Prostate gland (tissue), 2 donors: ENCODE measurements at places on chromosomes 7 and 10. TPM values are rescaled to one million over a fixed set of nuclear protein-coding genes. Genes with fewer than 3 reads are reported as not detected.

DNA sequence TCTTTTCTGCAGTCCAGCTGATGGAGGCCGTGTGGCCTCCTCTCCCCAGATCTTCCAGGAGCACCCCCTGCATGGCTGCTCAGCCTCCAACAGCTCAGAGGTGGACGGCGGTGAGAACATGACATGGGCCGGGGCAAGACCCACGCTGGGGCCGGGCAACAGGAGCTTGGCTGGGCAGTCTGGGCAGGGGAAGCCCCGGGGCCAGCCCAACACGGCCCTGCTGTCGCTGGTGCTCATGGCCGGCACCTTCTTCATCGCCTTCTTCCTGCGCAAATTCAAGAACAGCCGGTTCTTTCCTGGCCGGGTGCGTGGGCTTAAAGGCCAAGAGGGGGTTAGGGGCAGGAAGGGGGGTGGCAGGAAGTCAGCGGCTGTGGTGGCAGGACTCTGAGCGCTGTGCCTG is 6.6 kb downstream of the FASTK start:
- no peak for DNase-seq

- DNase-seq = no peak
These were observed 175.9 kb downstream of the PDE1C start for GRCh38 chr7:31894308-31894707.

DNA sequence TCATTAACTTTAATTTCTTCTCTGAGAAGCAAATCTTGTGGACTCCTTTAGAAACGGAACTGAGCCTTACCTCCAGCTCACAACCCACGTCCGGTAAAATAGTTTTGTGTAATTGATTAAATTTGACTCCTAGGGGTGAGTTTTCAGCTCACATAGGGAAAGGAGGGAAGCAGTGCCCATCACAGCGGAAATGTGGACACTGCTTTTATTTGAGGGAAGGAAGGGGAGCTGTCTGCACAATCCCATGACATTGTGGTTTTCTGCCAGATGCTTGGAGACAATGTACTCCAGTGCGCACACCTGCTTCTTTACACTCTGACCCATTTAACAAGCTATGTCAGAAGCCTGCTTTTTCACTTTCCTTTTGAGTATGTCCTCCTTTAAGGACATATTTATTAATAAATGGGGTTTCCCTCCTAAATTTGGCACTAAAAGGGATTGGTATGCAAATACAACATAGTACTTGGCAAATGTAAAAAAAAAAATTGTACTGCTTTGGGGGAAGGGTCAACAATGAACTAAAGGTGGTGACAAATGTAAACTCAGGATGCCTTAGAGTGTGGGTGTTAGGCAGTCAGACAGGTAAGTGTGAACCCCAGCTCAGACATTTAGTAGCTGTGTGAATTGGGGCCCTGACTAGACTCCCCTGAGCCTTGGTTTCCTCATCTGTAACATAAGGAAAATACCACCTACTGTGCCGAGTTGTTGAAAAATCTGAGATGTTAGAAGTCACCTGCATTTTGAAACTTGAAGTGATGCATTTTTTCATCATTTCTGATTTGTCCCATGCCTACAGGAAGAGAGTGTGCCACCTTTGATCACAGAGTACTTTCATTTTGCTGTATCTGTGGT is 90.2 kb upstream of the KLF6 start:
- DNase-seq = no peak

DNA sequence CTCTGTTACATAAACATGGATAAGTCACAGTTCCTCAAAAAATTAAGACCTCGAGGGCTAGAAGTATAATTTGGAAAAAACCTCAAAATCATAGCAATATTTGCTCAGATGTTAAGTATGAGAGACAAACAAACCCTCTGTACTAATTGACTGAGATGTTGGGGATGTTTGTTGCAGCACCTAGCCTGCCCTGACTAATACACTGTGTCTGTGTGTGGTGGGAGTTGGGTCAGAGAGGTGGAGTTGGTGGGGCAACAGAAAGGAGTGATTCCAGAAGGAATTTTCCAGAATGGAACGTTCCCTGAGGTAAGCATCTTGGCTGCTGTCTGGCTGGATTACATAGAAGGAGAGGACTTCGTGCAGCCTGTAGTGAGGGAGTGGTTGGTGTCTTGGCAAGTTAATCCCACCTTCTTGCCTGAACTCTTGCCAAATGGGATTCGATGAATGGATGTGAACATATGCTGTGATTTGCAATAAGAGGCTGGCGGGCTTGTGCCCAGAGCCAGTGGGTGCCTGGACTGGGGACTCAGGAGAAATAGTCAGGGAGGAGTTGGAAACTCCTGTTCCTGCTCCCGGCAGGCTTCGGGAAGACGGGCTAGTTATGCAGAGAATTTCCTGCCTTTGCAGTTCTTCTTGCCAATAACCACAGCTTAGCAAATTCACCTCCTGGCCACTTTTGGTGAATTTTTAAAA is 9.3 kb upstream of the FAM180A start:
- DNase-seq = no peak

DNA sequence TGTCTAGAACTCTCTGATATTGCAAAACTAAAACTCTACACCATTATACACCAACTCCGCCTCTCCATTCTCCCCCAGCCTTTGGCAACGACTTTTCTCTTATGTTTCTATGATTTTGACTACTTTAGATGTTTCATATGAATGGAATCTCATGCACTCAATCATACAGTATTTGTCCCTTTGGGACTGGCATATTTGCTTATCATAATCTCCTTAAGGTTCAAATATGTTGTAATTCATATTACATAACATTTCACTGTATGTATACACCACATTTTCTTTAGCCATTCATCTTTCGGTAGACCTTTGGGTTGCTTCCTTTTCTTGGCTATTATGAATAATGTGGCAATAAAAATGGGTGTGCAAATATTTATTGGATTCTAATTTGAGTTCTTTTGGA is 164.4 kb downstream of the ARL4A start:
- no peak for DNase-seq

Gene INMT
- total RNA-seq = 132 TPM
